ENCODE measurements at places on chromosomes 2 and 18.

- no peak for DNase-seq
Observed at GRCh38 chr2:224008702-224009261, 30.3 kb downstream of the SERPINE2 start.

GRCh38 chr2:85273738-85274731, 53.8 kb downstream of the TGOLN2 start:
- DNase-seq: no peak

- DNase-seq: no peak
Observed at GRCh38 chr2:166841679-166842078, 46.6 kb upstream of the XIRP2 start.

DNA sequence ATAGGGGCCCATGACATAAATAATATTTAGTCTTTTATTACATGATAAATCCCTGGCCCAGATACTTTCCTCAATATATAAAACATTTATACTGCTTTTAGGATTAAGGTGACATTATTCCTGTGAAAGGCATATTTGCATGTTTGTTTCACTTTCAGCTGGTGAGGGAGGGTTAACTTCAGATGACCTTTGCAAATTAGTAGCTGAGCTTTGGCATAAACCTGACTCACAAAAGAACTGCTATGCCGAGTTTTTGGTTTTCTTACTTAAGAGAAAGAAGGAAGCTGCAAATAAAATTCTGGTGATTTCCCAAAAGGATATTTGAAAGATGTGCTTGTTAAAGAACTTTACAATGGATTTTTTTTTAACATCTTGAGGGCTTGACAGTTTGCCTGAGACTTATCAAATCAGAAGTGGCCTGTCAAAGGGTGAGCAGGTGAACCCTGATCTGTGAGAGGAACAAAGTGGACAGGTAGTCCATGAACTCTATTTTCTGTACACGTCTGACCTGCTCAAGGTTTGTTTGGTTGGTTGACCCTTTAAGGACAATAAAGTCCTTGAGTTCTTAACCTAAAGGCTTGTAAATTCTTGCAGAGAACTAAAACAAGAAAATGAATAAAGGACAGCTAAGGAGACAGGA, 93.5 kb downstream of the FAM124B start:
- no peak for DNase-seq

DNA sequence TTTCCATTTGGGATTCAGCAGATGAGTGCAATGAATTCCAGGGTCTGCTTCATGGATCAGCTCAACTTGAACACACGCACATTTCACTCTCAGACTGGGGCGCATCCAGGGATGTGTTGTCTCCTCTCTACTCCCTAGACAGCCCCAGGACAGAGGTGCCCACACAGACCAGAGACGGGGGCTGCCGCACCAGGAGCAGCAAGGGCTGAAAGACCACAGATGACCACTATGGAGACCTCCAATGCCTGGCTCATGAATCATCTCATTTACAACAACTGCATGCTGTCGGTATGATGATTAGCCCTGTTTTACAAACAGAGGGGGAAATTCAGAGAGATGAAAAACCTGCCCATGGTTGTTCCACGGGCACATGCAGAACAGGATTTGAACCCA, 63.1 kb downstream of the CYP26B1 start:
- no peak for DNase-seq

- no peak for DNase-seq
Observed at GRCh38 chr2:46805401-46805951, 110.1 kb downstream of the MCFD2 start.

DNA sequence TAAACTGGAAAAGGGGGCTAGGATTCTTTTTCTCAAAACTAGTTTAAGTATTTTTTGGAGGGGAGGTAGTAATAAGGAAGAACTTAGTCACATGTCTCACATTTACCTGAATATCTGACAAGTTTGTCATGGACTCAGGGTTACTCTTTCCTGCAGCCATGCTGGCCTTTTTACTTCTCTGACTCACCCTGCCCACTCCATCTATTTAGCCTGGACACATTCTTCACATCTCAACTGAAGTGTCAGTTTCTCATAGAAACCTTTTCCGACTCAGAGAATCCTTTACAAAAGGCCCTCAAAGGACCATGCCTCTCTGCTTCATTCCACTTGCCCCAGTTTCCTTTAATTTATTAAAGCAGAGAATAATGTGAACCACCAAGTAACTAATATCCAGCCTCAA, 42.6 kb downstream of the SCN7A start:
- no peak for DNase-seq

Measured in T-helper 9 cell (primary cell).